Dermis blood vessel endothelial cell (primary cell): ENCODE measurements at places on chromosomes 2 and 18. TPM values are rescaled to one million over a fixed set of nuclear protein-coding genes. Genes with fewer than 3 reads are reported as not detected.

- no peak for DNase-seq
Measured at GRCh38 chr18:37328946-37329719, 236.5 kb downstream of the CELF4 start.

- no peak for DNase-seq
Measured at GRCh38 chr2:237214963-237215362, 129.3 kb downstream of the COPS8 start.

- no peak for DNase-seq
Measured at GRCh38 chr2:169705927-169706326, 11.7 kb downstream of the PHOSPHO2 start.

Gene IL1F10
- not detected in 2 replicates for total RNA-seq

DNA sequence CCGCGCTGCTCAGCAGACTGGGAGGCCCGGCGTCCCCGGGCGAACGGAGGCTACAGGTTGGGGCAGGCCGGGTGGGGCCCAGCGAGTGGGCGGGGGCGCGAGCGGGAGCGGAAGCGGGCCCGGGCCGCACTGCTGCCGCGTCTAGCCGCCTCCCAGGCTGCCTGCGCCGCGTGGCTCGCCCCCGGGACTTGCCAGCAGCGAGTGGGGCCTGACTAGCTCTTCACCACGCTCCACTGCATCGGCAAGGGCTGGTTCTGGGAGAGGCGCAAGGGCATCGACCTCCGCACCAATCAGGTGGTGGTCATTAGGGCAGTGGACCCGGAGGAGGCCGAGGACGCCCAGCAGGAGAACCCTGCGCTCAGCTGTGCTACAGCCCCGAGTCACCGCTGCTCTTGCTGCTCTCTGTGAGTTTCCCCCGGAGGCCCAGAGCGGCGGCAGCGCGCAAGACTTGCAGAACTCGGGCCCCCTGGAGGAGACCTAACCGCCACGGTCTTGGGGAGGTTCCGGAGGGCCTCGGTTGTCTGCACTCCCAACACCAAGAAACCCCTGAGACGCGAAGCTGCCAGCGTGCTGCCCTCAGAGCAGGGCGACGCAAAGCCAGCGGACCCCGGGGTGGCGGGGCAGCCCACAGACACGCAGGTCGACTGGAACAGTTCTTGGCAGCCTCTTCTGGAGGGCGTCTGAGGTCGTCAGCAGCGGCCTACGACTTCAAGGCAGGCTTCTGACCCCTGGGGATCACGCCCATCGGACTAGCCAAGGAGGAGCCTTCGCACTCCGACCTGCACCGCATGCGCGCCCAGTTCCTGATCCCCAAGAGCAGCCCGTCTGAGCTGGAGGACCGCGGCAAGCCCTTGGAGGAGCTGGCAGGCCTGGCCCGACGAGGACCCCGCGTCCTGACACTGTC, 27.2 kb upstream of the PTPN2 start:
- DNase-seq: peak; percentile 41

Gene CCDC178
- 1.2 and 2.2 TPM in 2 replicates for total RNA-seq

GRCh38 chr18:354471-354870, 86.6 kb upstream of the THOC1 start:
- no peak for DNase-seq

Gene DNAJC5G
- total RNA-seq: 0.93 and 2.7 TPM in 2 replicates

DNA sequence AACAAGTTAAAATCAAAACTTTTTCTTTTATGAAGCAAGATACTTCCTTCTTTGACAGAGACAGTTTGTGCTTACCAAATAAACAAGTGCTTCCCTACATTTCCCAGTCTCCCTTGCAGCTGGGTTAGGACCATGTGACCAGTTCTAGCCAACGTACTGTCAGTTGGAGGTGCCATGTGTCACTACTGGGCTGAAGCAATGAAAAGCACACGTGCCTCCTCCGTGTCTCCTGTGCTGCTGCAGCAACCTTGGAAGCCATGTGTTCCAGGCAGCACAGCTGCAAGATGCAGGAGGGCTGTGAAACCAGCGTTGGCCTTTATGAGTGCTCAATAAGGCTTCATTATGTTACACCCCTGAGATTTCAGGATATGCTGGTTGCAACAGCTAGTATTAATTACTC, 93.2 kb downstream of the DHRS9 start:
- no peak for DNase-seq

DNA sequence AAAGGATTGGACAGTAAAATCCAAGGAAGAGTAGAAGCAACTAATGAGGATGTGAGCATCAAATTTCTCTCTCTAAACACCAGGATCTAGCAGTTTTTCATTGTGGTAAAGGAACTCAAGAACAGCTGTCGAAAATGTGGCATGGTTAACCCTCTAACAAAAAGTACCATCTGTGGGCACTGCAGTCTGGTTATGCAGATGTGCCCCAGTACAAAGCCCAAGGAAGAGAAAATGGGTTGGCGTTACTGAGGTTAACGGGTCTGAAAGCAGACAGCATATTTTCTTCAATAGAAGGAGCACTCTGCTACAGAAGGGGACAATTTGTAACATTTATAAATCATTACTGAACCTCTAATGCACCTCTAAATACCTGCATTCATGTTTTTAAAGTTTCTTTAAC, 253.0 kb upstream of the HNRNPA3 start:
- DNase-seq: no peak

Gene GPR55
- total RNA-seq: not detected in 2 replicates

DNA sequence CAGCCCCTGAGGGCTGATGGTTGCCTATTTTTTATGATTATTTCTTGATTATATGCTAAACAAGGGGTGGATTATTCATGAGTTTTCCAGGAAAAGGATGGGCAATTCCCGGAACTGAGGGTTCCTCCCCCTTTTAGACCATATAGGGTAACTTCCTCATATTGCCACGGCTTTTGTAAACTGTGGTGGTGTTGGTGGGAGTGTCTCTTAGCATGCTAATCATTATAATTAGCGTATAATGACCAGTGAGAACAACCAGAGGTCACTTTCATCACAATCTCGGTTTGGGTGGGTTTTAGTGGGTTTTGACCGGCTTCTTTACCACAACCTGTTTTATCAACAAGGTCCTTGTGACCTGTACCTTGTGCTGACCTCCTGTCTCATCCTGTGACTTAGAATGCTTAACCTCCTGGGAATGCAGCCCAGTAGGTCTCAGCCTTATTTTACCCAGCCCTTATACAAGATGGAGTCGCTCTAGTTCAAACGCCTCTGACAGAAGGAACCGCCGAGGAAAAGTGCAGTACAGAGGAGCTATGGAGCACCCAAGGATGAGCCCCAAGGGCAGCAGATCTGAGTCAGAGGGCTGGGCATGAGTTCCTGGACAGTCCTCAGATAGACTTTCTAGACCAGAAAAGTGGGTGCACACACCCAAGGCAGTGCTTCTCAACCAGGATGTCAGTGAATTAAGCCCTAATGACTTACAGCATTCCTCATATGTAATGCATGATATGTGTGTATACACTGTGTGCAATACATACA, 37.1 kb upstream of the ASAP2 start:
- no peak for DNase-seq

Gene AQP12A
- total RNA-seq: not detected in 2 replicates

- DNase-seq: no peak
Measured at GRCh38 chr2:169007356-169007755, 23.8 kb downstream of the ABCB11 start.

Gene NCKAP5
- under 0.01 and 0.05 TPM in 2 replicates for total RNA-seq

Gene CNTNAP5
- not detected in 2 replicates for total RNA-seq

DNA sequence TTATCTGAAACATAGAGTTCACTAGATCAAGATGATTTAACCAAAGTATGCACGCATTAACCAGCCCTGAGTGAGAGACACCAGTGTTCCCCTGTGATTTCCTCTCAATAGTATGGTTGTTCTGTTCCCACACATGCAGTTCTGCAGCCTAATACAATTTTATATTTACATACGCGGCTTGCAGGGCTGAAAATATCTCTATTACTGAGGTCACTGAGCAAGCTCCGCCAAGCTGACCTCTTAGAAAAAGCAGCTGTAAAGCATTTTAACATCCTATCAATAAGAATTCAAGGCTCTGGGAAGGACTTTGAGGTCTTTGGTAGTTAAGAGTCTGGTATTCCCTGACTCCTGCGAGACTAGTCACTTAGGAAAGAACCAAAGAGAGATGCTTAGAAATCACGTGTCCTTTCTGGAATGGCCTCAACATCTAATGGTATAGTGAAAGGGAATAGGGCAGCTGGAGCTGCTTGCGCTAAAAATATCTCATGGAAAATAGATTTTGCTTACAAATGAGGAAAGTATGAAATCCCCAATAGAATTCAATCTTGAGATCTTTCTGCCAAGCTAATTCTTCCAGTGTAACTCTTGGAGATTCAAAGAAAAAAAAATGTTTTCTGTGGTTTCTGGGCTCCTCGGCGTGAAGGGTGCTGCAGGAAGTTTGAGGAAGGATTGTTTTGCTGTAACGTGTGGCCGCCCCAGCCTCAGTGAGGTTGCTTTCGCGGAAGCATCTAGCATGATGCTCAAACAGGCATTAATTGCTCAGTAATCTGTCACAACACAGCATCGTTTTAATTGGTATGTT, 59.2 kb downstream of the DOCK10 start:
- DNase-seq: no peak

DNA sequence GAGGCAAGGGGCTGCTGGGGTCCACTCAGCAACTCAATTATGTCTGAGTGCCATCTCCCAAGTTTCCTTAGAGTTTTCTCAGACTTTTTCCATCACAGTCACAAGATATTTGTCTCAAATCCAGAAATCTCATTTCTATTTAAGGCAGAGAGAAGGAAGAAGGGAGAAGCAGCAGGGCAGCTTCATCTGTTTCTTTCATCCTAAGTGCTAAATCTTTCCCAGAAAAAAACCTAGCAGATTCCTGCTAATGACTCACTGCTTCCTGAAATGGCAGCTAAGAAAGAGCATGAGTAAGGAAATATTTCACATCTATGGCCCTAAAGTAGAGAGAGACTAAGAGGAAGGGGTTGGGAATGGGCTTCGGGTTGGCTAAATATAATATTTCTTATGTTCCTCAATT, 88.0 kb downstream of the KYNU start:
- peak; percentile 37 for DNase-seq

Gene PDIA6
- 472 and 738 TPM in 2 replicates for total RNA-seq

DNA sequence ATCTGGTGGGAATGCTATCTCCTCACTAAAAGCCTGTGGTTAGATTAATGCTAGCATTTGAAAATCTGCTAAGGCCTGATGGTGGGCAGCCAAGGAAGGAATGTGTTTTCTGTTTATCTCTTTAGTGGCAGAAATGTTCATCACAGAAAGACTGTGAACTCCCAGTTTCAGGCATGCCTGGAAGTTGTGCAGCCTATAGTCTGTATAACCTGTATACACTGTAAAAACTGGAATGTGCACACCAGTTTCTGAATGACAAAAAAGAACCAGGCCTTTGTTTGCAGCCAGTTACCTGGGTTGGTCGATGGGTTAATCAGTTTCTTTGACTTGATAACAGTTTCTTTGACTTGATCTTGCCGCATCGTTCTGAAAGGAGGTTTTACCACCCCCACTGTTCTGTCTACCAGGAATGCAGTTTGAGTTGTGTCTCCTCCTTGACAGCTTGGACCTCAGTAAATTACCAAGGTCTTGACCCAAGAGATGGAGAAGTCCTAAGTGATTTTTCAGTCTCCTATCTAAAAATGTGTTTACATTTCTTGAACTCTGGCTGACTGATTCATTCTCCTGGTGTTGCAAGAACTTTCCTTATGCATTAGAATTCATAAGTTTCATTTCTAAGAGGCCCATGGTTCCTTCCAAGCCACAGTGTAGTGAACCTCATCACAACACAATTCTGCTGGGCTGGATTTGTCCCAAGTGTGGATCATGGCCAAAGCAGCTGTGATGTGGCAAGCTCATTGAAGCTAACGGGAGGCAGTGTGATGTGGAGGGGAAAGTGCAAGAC, 62.2 kb downstream of the KIAA2012 start:
- DNase-seq: no peak

DNA sequence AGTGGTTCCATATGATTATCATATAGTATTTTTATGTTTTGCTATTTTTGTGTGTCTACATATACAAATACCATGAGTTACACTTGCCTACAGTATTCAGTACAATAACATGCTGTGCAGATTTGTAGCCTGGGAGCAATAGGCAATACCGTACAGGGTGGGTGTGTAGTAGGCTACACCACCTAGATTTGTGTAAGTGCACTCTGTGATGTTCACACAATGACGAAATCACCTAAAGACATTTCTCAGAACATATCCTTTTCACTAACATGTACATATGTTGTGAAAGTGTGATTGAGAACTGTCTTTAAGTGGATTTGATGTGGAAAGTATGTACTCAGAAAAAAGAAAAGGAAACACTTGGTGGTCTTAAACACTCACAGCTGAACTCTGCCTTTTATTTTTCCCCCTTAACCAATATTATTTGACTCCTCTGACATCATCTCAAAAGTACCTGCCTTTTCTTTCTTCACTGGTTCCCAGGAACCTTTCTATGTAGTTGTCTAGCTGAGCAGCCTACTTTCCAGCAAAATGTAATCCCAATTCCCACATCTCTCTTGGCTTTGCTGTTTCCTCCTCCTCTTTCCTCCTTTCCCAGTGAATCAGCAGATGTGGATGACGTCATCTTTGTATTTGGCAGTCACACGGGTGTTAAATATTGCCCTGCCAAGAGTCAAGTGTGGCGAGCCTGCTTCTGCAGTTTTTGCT, 47.7 kb downstream of the OSBPL6 start:
- DNase-seq: peak; percentile 69

DNA sequence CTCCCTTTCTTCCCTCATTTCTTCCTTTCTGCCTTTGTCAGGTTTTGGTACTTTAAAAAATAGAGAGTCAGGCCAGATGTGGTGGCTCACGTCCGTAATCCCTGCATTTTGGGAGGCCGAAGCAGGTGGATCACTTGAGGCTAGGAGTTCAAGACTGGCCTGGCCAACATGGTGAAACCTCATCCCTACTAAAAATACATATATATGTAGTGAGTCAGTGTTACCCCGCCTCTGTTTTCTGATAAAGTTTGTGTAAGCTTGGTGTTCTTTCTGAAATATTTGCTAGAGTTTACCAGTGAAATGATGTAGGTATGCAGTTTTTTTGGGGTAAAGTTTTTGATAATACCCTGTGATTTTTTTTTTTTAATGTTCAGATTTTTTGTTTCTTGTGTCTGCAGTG, 58.8 kb downstream of the DGKD start:
- DNase-seq: no peak

- no peak for DNase-seq
Measured at GRCh38 chr18:64379662-64380061, 230.8 kb upstream of the LINC00305 start.

GRCh38 chr18:41466436-41467160, 488.4 kb upstream of the PIK3C3 start:
- no peak for DNase-seq

DNA sequence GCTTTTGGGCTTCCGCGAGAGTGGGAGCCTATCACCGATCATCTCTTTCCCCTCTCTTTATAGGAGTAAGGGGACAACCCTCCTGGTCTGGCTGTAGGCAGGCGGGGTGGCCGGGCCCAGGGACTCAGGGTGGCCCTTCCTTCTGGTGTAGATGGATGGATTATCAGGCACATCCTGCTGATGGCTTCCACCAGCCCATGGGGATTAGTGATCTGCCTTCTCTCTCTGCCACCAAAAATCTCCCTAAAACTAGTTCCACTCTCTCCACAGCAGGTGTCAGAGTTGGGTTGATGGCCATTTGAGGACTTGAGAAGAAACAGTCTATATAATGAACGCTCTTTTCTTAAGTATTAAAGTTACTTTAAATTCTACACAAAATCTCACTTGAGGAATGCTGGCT, 37.4 kb downstream of the NCK2 start:
- DNase-seq: no peak

Gene NCKAP1
- total RNA-seq: 171 and 364 TPM in 2 replicates

Gene REG3G
- not detected in 2 replicates for total RNA-seq

GRCh38 chr2:119508756-119509155, 15.5 kb downstream of the SCTR start:
- peak; percentile 41 for DNase-seq

GRCh38 chr18:25016666-25017065, 335.3 kb downstream of the ZNF521 start:
- DNase-seq: no peak

- no peak for DNase-seq
Measured at GRCh38 chr2:222307143-222307756, 8.5 kb upstream of the PAX3 start.
